ENCODE measurements at places on chromosomes 1 and 21.
A peak's percentile ranks its signal among the peaks of the same experiment; 100 is the strongest.

DNA sequence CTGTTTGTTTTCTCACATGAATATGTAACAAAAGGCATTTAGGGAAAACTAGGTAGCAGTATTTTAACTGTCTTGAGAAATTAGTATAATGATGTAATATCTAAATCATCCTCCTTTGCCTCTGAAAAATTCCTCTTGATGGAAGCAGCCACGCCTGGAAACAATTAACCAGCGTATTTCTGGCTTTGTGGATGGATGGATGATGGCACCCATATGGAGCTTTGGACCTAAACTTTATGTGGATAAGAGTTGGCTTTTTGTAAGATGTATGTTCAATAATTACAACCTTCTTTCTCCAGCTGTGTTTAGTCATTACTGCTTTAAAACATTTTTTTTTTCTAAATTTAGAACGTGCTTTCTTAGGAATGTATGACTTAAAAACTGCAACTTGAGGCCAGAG is 12.7 kb downstream of the CDCA8 start:
- no peak for DNase-seq

DNA sequence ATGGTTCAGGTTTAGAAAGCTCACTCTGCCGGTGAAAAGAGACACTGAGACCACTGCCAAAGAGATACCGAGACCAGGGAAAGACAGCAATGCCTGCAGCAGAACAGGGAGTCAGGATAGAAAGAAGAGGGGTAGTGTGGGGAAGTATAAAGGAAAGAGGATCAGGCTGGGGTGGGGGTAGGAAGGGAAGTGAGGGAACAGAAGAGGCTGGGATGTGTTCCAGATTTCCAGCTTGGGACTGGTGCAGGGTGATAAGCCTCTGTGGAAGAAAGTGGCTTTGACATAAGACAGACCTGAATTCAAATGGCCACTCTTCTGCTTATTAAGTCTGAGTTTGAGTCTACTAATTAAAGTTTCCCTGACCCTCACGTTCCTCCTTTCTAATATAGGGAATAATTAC is 105.9 kb downstream of the PIK3R3 start:
- DNase-seq = no peak

DNA sequence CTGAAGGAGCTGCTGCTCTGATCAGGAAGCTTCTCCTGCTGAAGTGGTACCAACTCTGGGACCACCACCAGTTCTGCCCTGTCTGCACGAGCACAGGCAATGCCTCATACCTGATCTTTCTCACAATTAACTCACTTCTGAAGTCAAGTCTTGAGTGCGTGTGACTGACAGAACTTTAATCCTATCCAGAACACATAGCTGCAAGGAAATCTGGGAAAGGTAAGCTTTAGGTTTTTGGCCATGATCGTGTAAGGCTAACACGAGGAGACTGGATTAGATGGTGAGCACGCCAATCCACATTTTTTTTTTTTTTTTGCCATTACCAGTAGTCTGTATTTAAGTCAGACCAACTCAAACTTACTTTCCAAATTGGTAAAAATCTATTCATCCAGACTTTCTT is 101.3 kb downstream of the GIPC2 start:
- no peak for DNase-seq

GRCh38 chr1:234614081-234614489 is 4.1 kb upstream of the IRF2BP2 start:
- no peak for DNase-seq

DNA sequence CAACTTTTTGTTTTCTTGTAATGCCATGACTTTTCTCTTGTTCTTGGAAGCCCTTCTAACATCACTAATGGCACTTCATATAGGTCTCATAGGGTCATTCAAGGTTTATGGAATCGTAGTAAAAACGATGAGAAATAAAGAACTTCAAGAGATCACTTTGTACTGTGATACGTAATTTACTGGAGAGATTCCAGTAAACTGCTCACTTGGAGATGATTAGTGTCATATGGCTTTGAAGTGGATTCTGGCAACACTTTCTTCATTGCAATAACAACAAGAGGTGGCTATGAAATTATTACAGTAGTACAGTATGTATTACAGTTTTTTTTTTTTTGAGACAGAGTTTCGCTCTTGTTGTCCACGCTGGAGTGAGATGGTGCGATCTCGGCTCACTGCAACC is 103.4 kb downstream of the RUSC1 start:
- DNase-seq = no peak

DNA sequence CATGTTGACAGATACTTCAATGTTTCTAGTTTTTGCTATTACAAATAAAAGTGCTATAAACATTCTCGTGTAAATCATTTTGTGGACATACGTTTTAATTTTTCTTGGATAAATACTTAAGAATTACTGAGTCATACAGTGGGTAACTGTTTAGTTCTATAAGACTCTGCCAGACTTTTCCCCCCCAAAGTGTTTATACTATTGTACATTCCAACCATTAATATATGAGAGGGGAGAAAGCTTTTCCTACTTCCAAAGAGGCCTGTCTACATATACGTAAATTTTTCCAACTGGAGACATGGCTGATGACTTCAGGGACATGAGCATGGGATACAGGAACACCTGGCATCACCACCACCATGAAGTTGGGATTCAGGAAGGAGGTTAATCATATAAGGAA is 17.0 kb upstream of the REG4 start:
- no peak for DNase-seq

- DNase-seq = no peak
Observed at GRCh38 chr1:6723621-6724428, 22.2 kb upstream of the DNAJC11 start.

GRCh38 chr1:42937836-42938644 is 20.6 kb downstream of the SLC2A1 start:
- DNase-seq = no peak

- DNase-seq = peak; percentile 22
Observed at GRCh38 chr1:55947446-55947845, 631.9 kb downstream of the PLPP3 start.

DNA sequence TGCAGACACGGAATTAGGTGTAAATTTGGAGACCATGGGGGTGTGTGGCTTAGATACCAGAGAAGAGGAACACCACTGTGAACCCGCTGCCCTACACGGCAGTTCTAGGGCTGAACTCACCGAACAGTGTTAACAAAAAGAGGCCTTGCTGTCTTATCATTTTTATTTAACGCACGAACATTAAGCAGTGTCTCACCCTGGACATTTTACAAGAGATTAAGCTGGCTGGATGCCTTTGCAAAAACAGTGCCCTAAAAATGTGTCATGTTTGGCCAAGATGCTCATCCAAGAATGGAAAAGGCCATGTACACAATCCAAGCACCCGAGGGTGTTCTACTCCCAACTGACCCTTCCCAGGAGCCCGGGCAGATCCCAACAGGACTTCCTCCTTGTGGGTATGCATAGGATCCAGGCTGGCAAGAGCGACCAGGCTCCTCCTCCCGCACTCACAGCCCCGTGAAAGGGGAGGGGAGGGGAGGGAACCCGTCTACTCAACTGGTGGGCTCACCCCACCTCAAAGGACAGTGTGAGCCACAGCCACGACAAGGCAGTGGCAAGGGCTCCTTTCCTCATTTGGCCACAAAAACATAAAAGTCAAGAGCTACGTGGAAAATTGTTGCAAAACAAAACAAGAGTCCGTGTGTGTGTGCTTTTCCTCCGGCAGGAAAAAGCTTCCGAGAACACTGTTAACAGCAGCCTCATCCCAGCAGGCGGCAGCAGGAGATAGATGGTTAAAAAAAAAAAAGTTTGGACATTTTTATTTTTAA is 20.3 kb downstream of the C2CD2 start:
- no peak for DNase-seq

- DNase-seq = no peak
Observed at GRCh38 chr21:42154237-42155044, 64.5 kb upstream of the ABCG1 start.

DNA sequence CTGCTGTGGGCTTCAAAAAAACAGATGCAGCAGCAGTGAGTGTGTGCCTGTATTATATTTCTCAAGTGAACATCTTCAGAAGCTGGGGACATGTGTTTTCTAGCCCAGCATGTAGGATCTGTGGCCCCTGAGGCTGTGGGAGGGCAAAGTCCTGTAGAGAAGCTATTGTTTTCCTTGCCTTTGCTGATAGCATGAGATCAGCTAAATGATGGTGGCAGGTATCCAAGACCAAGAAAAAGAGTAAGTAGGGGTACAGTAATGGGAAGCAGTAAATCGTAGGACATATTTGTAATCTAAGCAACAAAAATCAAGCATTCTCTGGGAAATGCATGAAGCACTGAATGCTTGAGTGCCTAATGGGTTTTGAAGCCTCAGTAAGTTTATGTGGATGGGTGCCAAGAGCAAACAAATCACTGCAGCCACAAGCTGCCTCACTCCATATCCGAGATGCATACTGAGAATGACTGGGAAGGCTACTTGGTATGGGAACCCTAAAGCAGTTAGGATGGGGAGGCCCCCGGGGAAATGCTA is 98.3 kb downstream of the CD58 start:
- DNase-seq = peak; percentile 87

DNA sequence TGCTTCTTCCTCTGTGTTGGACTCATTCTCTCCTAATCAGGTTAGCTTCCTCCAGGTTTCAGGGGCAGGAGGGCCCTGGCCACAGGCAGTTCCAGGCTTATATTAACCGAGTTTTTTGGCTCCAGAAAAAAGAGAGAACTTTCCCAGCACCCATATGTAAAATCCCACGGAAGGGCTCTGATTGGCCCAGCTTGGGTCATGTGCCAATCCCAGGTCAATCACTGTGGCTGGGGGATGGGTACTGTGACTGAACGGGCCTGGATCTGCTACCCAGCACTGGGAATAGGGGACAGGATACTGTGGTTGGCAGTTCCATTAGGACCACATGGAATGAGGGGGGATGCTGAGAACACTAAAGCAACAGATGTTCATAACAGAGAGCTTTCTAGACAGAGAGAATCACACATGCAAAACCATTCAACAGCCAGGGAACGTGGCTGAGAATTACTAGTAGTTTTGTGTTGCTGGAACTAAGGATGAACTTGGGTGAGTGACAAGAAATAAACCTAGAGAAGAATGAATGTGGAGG is 51.1 kb upstream of the NEK2 start:
- DNase-seq = peak; percentile 67

DNA sequence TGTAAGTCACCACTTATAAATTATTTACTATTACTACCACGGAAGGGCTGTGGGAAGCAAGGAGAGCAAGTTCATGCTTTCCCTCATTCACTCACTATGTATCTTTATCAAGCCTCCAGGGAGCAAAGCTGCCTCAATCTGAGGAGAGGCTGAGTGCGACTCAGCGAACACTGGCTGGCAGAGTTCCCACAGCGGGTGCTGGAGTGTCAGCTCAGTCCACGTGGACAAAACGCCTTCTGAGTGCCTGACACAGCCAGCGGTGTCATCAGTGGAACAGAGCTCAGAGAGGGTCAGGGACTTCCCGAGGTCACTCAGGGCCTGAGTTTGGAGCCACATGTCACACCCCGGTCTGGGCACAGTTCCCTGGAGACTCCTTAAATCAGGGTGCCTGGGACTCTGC is 16.9 kb downstream of the MATN1 start:
- DNase-seq = peak; percentile 49

DNA sequence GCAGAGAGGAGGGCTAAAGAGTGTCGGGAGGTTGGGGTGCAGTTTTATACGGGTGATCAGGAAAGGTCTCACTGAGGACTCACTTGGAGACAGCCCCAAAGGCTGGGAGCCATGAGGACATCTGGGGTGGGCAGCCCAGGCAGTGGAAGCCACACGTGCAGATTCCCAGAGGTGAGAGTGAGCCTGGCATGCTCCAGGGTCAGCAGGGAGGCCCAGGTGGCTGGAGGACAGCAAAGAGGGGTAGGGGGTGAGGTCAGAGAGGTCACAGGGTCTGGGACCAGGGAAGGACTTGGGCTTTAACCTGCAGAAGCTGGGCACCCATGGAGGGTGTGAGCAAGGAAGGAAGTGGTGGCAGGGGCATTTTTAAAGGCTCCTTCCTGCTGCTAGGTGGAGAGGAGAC is 481.7 kb downstream of the MATN1 start:
- no peak for DNase-seq

- no peak for DNase-seq
Observed at GRCh38 chr1:6923955-6924881, 139.0 kb downstream of the CAMTA1 start.

DNA sequence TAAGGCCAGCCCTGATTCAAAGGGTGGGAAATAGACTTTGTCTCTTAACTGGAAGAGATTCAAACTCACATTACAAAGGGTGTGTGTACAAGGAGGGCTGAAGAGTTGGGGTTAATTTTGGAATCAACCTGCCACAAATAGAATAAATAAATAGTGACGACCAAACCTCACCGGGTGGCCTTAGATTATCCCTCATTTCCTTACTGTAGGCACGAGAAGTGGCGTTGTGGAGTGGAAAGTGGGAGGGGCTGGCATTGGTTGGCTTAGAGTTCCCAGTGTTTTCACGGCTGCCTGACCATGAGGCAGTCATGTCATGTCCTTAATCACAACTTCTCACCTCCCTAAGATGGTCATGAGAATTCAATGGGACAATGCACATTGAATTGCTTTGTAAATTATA is 21.3 kb upstream of the RUNX1 start:
- no peak for DNase-seq

DNA sequence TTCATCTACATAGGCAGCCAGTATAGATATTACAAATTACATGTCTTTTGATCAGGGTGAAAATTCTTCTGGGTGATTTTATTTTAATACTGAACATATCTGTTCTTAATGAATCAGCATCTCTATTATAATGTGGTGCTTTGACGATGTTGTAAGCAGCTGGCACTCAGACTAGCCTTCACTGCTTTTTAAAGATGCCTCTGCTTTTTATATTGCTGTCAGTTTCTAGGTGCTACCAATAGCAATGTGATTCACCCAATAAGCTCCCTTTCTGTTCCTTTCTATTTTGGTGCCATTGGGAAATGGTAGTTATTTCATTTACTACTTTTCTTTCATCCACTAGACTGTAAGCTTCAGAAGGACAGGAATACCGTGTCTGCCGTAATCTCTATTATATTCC is 11.1 kb upstream of the ANGPTL1 start:
- DNase-seq = no peak

- peak; percentile 77 for DNase-seq
Observed at GRCh38 chr1:54052431-54052933, 522 bp downstream of the TMEM59 start.

GRCh38 chr1:179042700-179043099 is 17.0 kb downstream of the FAM20B start:
- no peak for DNase-seq

- no peak for DNase-seq
Observed at GRCh38 chr1:110249256-110249655, 39.1 kb downstream of the KCNC4 start.

DNA sequence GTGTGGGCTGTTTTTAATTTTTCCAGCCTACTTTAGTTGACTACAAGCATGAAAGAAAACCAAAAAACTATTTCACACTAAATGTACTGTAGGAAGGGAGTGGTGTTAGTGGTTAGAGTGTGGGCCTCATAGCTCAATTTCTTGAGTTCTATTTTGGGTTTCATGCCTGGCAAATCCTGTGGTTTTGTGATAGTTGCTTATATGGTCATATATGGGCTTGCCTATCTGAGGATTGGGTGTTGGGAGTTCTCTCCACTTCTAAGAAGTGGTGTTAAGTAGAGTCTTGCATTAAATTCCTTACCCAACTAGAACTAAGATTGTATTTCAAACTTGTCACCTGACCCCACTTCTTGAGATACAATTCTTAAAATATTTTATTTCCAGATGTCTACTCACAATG is 37.8 kb upstream of the COL11A1 start:
- DNase-seq = no peak

GRCh38 chr1:202760589-202760988 is 47.6 kb downstream of the KDM5B start:
- no peak for DNase-seq

GRCh38 chr1:212232090-212232489 is 53.1 kb upstream of the PPP2R5A start:
- no peak for DNase-seq

Data from NCI-H2171 treated with DMSO at 0.1 percent for 48 hours (cell line).